ENCODE measurements at places on chromosomes 13 and 19.

DNA sequence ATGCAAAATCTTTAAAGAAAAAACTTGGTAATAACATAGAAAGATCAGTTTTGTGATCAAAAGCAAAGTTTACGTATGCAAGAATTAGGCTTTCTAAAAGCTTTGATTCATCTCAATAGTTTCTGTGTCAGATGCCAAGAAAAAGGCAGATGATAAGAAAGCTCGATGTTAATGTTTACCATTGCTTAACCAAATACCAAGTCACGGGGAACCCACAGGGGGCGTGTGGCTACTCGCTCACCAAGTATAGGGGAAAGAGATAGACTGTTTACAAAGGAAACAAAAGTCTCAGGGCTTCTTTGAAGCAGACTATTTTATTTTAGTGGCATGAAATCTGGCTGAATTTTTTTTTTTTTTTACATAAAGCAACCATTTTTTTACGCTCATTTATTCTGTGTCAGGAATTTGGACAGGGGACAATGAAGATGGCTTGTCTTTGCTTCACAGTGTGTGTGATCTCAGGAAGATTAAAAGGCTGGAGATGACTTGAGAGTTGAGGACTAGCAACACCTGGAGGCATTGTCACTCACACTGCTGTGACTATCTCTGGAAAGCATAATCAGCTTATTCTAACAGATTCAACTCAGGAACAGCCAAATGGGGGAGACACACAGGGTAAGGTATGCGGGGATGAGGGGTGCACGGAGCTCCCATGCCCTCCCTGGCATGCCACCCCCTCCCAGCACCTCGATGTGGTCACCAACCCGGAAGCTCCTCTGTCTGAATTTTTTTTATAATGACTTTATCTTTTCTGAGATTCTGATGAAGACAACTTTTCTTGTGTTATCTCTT lies 24.9 kb downstream of the RCBTB1 start:
- peak; percentile 9 for DNase-seq

DNA sequence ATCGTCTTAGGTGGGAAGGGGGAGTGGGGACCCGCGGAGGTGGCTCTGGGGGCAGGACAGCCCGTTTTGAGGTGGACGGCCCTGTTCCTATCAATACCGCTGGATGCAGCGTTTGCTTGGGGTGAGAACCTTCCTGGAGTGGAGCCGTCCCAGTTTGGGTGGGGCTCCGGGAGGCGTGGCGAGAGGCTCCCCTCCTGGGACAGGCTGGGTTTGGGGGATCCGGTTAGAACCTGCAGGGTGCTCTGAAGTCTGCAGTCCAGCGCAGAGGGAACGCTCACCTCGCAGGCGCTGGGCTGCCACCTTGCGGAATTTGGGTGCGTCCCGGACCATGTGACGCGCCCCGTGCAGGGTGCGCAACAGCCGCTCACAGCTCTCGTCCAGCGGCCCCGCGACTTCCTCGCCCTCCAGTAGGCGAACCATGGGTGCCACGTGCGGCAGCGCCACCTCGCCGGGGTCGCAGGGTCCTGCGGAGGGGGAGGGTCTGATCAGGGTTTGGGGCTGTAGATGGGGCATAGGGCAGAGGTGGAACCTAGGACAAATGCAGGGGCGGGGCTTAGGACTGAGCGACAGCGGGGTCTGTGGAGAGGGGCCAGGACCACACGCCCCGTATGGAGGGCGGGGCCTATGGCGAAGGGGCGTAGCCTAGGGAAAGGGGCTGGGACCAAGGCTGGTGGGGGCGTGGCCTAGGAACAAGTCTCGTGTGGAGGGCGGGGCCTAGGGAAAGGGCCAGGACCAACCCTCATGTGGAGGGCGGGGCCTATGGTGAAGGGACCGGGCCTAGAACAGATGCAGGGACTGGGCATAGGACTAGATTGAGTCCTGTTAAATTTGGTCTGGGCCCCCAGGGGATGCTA lies 13.8 kb downstream of the SH2D3A start:
- peak; percentile 72 for DNase-seq

DNA sequence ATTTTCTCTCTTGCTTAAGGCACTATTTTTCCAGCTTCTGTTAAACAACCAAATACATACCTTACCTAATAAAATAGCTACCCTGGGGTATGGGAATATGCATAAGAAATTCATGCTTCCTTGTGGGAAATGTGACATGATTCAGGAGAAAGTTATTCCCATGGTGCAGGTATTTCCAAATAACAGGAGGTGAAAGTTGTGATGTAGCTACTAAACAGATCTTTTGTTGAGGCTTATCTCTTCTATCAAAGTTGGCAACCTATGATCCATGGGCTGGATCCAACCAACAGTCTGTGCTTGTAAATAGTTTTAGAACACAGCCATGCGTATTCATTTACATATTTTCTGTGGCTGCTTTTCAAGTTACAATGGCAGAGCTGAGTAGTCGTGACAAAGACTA lies 177.8 kb upstream of the NBEA start:
- DNase-seq = no peak

- DNase-seq = no peak
Measured at GRCh38 chr13:34608331-34608730, 333.7 kb upstream of the NBEA start.

- no peak for DNase-seq
Measured at GRCh38 chr13:90846936-90847335, 500.6 kb upstream of the MIR17HG start.

DNA sequence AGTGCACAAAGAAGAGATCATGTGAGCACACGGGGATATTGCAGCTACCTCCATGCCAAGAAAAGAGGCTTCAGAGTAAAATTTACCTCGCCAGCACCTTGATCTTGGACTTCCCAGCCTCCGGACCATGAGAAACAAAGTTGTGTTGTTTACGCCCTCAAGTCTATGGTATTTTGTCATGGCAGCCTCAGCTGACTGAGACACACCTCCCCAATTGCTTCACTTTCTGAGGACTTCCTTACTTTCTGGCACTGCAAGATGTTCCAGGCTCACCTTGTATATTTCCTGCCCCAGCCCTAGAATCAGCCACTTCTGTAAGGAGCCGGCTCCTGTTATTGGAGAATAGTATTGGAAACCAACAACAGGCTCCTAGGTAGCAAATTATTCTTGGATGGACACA lies 6.6 kb upstream of the CEBPG start:
- no peak for DNase-seq

- DNase-seq = no peak
Measured at GRCh38 chr13:36074659-36075058, 56.5 kb downstream of the DCLK1 start.

DNA sequence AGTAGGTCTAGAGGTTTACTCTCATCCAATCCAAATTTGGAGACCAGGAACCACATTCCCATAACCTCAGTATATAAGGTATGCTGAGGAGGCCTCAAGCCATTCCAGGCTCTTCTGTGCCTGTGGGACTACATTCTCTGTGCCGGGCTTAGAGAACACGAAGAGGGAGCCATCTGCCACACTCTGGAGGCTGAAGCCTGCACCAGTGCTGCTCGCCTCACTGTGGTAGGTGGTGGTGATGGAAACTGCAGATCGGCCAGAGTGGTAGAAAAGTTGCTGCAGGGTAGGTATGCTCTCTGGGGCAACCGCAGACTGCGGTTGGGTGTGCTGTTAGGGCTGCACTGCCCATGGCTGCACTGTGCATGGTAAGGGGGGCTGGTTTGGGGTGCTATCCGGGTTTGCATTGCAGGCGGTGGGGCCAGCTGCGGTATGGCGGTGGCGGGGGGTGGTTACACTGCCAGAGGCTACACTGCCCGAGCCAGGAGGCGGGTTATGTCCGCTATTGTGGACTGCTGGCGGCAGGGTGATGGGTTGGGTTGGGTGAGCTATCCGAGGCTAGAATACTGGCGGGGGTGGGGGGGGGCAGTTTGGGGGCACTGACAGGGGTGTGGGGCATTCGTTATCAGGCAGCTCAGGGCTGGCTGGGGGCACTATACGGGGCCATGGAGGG lies 145.0 kb downstream of the TNFRSF19 start:
- no peak for DNase-seq

DNA sequence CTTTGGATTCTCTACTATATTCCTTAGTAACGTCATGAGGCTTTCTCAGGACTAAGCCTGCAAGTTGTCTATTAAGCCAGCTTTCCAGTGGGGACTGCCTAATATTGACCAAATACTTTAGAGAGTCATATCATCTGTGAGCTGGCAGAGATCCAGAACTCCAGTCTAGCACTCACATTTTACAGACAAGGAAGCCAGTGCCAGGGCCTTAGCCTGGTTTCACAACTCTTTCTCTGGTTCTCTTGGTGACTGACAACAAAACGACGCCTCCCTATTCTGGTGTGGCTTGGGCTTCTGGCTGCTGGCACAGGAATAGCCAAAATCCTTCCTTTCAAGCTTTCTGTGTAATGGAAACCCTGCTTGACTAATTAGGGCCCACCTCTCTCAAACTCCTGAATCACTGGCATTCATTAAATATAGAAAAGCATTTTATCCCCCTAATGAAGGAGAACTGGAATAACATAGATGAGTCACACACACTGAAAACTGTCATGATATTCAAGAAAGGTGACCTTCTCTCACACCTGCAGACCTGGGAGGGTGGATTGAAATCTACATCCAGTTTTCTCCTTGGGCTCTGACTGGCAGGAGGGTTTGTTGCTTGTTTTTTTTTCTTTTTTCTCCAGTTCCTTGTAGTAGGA lies 75.2 kb upstream of the UBL3 start:
- no peak for DNase-seq

DNA sequence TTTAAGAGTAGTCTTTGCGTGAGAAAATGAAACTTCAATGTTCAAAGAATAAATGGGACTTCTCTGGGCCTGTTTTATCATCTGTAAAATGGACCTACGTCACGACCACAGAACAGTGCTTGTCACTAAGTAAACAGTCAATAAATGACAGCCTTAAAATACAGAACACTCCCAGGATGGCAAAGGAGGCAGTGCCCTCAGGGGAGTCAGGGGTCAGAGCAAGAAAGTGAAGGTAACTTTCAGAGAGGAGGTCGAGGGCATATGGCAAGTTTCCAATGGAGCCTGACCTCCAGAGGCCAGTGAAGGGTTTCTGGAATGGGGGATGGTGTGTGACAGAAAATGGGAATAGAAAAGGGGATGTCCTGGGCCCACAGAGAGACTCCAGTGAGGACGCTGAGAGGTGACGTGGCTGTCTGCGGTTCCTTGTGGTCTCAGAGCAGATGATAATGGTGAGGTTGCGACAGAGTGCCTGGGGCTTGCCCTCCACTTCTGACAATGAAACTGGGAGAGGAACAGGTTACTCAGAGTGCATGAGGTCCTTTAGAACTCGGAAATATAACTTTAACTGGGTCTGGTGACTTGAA lies 91.8 kb downstream of the UBL3 start:
- peak; percentile 47 for DNase-seq

GRCh38 chr19:13790354-13790753 lies 4.9 kb upstream of the ZSWIM4 start:
- peak; percentile 72 for DNase-seq

- DNase-seq = no peak
Measured at GRCh38 chr13:97719736-97720135, 233.7 kb upstream of the IPO5 start.

DNA sequence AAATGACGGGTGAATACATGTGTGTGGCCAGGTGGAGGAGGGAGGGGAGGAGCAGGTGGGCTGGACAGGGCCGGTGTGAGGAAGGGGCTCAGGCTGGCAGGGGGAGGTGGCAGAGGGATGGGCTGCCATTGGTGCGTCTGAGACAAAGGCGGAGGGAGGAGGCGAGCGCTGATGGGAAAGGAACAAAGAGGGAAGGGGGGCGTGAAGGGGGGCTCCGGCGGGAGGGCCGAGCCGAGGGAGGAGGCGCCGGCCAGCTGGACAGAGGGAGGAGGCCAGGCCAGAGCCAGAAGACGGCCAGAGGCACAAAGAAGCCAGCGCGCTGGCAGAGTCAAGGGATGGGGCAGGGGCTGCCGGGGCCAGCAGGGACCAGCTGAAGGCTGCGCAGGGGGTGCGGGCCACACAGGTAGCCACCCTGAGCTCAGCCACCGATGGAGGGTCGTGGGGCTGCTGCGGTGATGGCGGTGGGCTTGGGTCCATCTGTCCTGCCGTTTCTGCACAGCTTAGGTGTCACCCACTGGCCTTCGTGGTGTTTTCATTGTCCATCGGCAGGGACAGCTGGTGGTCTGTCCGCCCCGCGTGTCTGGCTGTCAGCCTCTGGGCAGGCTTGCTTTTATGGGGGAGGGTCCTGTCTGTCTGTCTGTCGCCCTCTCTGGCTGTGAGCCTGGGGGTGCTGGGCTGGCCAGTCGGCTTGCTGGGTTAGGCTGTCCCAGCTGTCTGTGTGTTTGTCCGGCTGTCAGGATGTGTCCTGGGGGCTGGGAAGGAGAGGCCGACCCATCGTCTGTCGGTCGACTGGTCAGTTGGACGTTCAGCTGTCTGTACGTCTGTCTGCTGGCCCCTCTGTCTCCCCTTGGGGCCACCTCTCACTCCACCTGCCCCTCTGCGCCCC lies 2.2 kb downstream of the APC2 start:
- no peak for DNase-seq

DNA sequence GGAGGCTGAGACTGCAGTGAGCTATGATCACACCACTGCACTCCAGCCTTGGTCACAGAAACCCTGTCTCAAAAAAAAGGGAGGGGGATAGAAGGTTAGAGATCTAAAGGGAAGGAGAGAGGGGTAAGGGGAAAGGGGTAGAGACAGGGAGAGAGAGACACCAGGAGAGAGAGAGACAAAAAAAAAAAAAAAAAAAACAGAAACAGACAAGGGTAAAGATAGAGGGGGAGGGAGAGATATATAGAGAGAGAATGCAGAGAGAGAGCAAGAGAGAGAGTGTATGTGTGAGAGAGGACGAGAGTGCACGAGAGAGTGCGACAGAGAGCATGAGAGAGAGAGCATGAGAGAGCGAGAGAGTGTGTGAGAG lies 4.2 kb downstream of the CD70 start:
- DNase-seq = no peak

DNA sequence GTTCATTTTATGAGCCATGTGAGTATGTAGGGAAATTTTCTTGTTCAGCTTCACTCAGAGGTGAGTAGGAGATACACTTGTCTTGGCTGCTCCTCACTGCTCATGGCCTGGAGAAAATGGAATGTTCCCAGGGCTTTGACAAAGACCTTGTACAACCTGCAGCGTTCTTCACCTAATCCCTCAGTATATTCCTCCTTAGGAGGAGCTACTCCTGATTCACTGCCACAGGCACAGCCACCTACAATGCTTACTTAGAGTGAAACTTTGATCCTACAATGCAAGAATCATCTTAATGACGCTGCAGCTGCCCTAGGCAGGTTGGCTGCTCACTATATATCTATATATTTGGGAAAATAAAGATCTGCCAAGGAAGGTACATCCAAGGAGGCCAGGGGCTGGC lies 364.2 kb downstream of the KLF5 start:
- no peak for DNase-seq

- no peak for DNase-seq
Measured at GRCh38 chr13:25980255-25980654, 71.6 kb downstream of the SHISA2 start.

GRCh38 chr13:91126806-91127205 lies 220.7 kb upstream of the MIR17HG start:
- DNase-seq = no peak

Measured in CD4-positive, alpha-beta T cell treated with Interleukin-2 at 100 ng/mL for 4 hours (primary cell).